ENCODE measurements at places on chromosomes 1 and 21.
A peak's percentile ranks its signal among the peaks of the same experiment; 100 is the strongest.

GRCh38 chr1:25758466-25759070 is 41.4 kb upstream of the SELENON start:
- DNase-seq: no peak

- DNase-seq: peak; percentile 74
Measured at GRCh38 chr21:37582590-37582989, 216.0 kb downstream of the DYRK1A start.

DNA sequence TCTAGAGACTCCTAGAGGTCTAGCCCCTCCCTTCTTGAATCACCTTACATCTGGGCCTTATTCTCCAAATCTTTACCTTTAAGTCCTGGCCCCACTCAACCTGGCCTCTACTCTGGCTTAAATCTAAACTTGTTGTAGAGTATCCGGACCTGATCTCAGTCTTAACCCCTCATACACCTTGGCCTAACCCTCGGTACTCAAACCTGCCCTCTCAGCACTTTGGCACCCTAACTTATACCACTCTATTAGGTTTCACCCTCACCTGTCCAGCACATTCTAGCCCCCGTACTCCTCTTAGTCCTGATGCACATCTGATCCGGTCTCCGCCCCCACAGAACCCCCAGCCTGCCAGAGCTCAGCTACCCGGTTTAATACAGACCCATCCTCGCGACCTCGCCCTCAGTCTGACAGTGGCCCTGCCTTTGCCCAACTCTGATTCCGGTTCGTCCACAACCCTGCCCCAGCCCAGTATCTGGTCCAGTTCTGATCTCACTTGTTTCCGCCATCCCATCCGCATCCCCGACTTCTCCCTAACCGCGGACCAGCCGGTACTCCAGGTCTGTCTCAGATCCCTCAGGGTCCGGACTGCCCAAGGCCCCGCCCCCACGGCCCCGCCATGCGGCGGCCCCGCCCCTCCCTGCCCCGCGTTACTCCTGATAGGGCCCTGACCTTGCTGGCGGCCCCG is 1.5 kb downstream of the TRIM62 start:
- DNase-seq: peak; percentile 98

GRCh38 chr1:99975529-99975928 is 5.7 kb downstream of the SLC35A3 start:
- no peak for DNase-seq

DNA sequence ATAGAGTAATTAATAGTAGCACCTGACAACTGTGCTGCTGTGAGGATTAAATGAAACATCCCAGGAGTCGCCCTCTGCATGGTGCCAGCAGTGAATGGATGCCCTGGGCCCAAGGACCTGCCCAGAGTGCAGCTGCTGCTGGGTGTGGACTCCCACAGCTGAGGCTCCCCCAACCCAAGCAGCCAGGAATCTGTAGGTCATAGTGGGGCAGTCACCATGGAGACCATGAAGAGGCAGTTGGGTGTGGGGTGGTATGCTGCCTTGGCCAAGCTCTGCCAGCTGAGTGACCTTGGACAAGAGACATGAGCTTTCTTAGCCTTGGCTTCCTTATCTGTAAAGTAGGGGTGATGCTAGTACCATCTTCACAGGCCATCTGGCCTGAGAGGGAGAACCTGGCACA is 9.4 kb downstream of the OLIG2 start:
- no peak for DNase-seq

- no peak for DNase-seq
Measured at GRCh38 chr21:21213297-21213696, 215.1 kb downstream of the NCAM2 start.

GRCh38 chr1:235239851-235240250 is 78.8 kb upstream of the RBM34 start:
- DNase-seq: no peak

DNA sequence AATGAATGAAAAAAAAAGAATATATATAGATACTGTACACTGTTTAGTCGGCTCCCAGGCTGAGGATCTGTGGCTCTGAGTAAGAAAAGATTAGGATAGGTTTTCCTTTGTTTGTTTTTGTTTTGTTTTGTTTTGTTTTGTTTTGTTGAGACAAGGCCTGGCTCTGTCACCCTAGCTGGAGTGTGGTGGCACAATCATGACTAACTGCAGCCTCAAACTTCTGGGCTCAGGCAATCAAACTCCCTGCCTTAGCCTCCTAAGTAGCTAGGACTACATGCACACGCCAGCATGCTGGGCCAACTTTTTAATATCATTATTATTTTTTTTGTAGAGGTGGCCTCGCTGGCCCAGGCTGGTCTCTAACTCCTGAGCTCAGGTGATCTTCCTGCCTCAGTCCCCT is 87.9 kb upstream of the PTBP2 start:
- no peak for DNase-seq

DNA sequence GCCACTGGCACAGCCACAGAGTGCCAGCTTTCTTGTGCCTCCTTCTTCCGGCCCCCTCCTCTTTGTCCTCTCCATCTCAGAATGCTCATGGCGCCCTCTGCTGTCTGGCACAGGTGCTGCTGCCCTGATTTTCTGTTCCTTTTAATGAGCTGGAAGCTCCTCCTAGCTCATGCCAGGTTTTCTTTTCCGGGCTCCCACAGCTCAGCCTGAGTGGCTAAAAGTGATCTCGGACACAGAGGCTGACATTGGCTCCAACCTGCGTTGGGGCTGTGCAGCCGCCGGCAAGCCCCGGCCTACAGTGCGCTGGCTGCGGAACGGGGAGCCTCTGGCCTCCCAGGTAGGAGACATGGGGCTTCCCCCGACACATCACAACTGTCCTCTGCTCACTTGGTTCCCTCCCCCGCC is 18.7 kb downstream of the CNTN2 start:
- peak; percentile 89 for DNase-seq

GRCh38 chr1:35499652-35500176 is 57.5 kb downstream of the KIAA0319L start:
- DNase-seq: no peak

DNA sequence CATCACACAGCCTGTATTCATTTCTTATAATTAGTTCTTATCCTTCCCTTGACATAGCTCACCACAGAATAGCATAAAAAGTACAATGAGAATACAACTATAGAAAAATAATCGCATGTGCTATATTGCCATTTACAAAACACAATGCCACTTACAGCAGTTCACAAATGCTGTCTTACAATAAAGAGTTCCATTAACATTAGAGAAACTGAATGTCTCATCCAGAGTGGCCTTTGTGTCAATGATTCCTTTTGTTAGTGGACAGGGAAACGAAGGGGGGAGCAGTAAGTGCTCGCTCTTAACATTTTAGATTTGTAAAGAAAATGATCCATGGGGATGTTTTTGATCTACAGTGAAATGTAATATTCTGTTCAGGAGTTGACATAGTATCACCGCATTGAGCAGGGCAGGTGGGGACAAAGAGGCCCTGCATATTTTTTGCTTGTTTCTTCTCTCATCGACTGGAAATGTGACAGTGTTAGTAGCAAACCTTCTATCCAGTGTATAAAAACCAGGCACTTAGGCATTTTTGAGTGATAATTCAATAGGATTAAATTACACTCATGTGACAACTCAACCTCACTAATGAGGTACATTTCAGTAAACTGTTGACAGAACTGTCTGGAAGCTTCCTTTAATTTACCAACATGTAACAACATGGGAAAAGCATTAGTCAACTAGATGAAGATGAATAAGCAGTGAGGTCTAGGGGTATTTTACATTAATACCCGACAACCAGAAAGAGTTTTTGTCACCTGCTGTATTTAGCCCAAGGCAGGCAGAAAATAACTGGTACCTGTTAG is 35.6 kb upstream of the RRP15 start:
- DNase-seq: no peak

GRCh38 chr1:173424782-173425407 is 52.2 kb upstream of the PRDX6 start:
- peak; percentile 31 for DNase-seq

GRCh38 chr1:156165083-156165482 is 11.7 kb downstream of the SEMA4A start:
- no peak for DNase-seq

GRCh38 chr1:115702959-115703358 is 61.2 kb downstream of the VANGL1 start:
- DNase-seq: no peak

DNA sequence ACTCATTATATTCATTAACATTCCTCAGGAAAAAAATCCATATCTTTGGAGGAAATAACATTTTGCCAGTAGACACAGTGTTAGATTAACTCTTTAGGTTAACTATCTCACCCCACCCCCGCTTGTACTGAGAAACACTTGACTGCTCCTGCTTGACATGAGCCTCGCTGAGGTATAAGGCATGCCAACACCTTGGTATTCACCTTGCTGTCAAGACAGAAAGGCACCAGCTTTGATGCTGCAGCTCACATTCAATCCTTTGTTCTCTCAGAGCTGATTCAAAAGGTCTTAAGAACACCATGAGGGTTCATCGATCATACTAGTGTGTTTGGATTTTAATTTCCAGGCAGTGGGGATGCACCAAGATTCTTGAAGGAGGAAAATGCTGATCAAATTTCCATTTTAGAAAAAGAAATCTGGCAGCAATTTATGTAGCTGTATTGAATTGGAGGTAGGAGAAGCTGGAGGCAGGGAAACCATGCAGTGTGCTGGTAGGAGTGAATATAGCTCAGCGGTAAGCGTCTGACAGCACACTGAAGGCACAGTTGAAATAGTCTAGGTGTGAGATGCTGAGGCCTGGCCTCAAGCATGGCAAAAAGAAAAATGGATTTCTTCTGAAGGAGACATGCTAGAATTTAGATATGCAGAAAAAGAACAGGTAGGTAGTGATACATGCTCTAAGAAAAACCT is 108.0 kb upstream of the ST6GALNAC5 start:
- DNase-seq: no peak

DNA sequence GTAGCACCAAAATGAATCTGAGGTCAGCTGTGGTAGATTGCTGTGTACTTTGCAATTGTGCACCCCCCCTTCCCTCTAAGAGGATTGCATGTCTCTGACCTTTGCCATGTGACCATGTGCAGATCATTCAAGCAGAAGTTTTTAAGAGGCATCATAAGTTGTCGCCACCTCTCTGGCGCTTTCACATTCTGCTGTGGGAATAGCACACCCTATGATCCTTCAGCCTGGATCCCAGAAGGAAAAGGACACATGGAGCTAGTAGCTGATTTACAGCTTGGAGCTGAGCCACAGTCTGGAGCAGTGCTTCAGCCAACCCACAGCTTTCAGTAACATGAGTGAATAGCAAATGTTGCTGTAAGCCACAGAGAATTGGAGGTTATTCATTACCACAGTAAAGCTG is 158.5 kb downstream of the TSEN15 start:
- DNase-seq: peak; percentile 75

DNA sequence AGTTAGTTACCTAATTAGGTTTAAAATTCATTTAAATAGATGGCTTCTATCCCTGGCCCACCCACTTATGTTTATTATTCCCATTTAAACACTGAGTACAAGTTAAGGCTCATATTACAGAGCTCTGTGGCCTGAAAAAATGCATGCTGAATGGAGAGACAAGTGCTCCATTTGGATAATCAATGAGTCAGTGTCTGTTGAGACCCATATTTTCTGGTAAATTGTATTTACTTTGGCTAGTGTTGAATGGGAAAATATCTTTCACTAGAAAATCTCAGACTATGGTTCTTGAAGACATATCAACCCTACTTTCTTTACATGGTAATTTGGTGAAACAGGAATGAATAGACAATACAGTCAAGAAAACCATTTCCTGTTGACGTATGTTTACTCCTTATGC is 356.0 kb downstream of the S1PR1 start:
- DNase-seq: no peak

DNA sequence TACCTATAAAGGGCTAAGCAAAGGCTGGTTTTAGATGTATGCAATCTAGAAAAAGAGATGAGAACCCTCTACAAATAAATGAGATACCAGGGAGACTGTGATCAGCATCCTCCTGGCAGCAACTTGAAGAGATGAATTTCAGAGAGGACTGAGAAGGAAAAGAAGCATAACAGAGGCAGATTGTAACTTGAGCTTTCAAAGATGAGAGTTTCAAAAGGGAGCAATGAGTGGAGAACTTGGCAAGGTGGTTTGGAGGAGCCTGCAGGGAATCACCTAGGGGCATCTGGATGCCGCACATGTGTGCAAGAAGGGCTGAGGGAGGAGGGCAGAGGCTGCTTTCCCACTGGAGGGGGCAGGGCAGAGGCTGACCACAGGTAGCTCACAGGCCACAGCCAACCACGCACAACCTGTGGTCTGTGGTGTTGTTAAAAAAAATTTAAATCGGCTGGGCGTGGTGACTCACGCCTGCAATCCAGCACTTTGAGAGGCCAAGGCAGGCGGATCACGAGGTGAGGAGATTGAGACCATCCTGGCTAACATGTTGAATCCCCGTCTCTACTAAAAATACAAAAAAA is 50.2 kb downstream of the PCNX2 start:
- no peak for DNase-seq

- no peak for DNase-seq
Measured at GRCh38 chr1:68168545-68169171, 63.7 kb downstream of the WLS start.

DNA sequence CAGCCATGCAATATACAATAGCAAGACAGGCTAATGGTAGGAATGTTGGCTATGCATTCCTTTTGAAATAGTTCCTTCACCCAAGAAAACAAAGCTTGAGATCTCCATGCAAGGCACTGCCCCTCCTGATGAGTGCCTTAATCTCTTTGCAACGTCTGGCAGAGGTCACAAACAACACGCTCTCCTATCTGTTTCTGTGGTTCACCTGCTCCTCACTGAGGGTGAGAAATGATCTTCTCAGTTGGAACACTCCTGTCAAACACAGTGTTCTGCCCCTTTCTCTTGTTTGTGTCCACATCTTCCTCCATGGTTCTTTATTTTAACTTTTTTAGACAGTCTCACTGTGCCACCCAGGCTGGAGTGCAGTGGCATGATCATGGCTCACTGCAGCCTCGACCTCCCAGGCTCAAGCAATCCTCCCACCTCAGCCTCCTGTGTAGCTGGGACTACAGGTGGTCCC is 21.2 kb upstream of the XPR1 start:
- no peak for DNase-seq

DNA sequence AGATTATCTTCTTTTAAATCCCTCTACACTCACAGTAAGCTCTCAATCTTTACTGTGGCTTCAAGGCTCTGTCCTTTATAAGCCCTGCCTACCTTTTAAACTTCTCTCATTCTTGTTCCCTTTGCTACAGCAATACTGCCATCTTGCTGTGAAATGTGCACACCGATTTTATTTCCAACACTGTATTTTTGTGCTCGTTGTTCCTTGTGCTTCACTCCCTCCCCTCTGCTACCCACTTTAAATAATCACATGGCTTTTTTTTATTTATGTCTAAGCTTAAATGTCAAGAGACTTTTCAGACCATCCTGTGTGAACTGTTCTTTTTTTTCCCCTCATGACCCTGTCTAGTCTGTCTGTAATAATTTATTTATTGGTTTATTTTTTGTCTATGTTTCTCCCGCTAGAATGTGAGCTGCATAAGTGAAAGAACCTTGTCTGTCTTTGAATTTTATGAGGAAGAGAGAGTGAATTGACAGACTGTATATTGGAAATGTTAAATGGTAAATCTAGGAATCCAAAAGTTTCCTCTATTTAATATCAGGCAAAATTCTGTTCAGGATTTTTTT is 45.7 kb downstream of the ABCD3 start:
- peak; percentile 52 for DNase-seq

Measured in GM03348 (cell line).